ENCODE measurements at places on chromosomes 7 and 10.

DNA sequence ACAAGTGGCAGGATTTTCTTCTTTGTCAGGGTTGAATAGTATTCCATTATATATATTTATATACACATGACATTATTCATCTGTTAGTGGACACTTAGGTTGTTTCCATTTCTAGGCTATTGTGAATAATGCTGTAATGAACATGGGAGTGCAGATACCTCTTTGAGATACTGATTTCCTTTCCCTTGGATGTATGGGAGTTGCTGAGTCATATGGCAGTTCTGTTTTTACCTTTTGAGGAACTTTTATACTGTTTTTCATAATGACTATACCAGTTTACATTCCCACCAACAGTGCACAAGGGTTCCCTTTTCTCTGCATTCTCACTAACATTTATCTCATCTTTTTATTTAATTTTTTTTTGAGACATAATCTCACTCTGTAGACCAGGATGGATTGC, 1.8 kb upstream of the CLCN1 start:
- no peak for DNase-seq

DNA sequence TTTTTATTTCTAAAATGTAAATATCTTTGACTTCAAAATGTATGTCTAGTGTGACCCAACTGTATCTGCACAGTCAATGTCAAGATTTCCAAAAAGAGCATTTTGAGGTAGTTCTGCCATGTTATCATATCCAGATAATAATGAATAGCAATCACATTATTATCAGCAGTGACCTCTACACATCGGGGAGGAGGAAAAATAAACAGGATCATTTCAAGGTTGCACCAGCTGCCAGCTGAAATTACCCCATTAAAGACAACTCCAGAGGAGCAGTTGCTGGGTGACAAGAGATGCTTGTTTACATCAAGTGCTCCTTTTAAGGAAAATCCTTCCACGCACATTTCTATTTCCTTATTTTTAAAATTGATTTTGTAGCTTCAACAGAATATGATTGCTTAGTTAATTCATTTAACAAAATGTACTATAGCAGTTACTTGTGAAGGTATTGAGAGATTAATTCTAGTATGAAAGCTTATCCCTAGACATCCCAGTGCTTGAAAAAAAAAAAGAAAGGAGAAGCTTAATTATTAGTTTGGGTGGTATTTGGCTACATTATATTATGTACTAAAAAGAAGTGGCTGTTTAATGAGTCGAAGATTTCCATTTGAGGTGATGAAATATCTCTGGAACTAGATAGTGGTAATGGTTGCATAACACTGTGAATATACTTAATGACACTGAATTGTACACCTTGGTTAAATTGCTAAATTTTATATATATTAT, 19.3 kb upstream of the SLC35G1 start:
- no peak for DNase-seq

DNA sequence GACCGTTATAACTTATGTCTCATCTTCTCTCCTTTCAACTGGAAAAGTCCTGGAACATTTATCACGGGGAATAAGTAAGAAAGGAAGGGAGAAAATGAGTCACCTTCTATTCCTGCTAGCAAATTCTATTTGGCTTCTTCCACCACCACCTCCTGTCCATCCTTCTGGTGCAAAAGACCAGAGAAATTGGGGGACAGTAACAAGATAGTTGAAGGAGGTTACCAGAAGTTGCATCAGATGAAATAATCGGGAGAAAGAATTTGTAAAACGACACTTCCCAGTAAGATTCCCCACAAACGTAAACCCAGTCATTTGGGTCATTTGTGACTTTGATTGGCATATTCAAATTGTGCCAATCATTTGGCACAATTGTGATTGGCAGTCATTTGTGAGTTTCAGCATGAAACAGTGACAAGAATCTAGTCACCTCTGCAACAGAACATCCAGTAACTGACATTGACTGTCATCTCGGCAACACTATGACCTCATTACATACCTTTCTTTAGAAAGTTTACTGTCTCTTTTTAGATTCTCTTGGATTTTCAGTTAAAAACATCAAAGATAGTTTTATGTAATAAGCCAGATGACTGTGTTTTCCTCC, 51.3 kb upstream of the PIK3CG start:
- no peak for DNase-seq

GRCh38 chr10:102133373-102134195, 744 bp downstream of the PPRC1 start:
- no peak for DNase-seq

DNA sequence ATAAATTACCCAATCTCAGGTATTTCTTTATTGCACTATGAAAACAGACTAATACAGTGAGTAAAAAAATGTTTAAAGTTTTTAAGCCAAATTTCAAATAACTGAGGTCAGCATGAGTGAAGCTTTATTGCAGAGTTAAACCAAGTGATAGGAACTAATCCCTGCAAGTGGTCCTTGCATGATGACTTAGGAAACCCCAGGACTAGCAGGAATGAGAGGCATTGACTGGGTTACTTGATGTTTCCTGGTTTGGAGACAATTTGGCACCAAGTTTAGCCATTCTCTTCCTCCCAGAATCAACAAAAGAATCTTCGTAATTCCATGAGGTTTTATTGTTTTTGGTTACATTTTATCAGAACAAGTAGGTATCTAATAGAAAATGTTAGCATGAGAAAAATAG, 194.2 kb downstream of the BICC1 start:
- DNase-seq = no peak

GRCh38 chr7:149735779-149736477, 37.5 kb downstream of the ZNF467 start:
- no peak for DNase-seq

DNA sequence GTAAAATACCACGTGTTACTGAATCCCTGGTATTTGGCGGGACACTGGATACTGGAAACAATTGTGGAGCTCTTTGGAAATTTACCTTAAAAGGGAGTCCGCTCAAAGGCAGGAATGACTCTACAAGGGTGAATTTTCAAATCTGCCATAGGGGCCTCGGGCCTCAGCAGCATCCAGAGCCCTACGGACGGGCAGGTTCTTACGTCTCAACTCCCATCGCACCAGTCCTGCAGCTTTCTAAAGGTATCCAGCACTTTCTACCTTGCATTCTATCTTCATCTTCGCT, 248 bp downstream of the PSPH start:
- DNase-seq = no peak

DNA sequence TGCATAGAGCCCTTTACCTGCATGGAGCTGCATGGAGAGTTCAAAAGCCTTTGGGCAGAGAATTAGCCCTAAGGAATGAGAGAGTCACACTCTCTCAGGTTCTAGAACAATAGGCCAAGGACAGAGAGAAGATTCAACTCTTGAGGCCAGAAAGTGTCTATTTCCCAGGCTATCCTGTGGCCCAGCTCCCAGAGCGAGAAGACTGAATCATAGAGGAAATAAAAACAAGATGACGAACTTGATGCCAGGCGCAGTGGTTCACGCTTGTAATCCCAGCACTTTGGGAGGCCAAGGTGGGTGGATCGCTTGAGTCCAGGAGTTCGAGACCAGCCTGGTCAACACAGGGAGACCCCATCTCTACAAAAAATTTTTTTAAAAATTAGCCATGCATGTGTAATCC, 18.3 kb upstream of the PODXL start:
- DNase-seq = no peak

GRCh38 chr7:134842062-134842461, 62.6 kb downstream of the CALD1 start:
- DNase-seq = no peak

DNA sequence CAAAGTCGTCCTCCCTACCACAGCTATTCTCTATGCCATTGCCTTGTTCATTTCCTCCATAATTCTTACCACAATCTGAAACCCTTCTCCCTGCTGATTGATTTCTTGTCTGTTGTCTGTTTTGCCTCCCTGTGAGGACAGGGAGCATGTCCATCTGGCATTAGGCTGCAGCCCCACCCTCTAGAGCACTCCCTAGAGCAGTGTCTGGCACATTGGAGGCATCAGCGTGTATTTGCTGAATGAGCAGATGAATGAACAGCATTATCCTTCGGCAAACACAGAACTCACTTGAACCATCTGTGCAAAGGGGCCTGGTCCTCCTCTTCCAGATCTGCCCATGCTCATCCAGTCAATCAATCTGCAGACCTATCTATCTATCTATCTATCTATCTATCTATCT, 5.1 kb upstream of the DMBT1 start:
- DNase-seq = no peak

DNA sequence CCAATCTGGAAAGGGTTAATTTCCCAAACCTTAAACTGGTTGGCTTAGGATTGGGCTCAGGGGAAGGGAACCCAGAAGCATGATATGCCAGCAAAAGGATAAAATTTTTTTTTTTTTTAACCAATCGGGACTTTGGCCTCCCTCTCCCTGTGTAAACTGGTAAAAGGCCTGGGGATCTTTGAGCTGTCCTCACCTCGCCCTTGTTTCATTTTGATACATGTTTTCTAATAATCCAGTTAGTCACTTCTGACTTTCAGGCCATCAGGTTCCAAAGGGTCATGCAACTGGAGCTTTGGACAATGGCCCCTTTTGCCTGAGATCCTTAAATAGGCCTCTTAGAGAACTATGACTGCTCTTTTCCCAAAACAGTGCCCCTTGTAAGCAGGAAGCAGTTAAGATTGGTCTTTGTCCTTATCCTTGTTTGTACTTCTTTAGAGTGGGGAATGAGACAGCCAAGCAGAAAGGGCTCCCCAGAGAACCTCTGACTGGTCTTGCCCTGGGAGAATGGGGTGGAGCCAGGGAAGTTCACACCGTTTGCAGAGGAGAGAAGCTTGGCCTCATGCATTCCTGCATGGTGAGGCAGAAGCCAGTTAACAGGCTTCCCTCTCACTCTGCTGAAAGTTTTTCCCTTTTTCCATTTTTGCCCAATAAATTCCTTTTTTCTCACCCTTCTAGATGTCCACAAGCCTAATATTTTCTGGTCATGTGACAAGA, 424.2 kb upstream of the CNTNAP2 start:
- DNase-seq = no peak

DNA sequence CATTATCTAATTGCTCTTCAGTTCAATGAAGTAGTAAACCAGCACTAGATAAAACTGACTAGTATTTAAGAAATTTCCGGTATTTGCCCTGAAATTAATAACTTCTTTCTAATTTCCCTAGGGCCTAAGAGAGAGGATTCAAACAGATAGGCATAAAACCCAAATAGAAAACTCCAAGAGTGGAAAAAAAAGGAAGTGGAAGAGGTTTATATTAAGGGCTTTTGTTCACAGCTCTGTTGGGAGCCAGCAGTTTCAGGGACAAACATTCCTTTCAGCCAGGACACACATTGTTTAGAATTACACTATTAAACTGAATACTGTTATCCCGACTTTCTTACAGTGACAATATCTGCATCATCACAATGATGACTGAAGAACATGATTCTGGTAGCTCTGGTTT, 3.6 kb downstream of the ODAD2 start:
- no peak for DNase-seq

DNA sequence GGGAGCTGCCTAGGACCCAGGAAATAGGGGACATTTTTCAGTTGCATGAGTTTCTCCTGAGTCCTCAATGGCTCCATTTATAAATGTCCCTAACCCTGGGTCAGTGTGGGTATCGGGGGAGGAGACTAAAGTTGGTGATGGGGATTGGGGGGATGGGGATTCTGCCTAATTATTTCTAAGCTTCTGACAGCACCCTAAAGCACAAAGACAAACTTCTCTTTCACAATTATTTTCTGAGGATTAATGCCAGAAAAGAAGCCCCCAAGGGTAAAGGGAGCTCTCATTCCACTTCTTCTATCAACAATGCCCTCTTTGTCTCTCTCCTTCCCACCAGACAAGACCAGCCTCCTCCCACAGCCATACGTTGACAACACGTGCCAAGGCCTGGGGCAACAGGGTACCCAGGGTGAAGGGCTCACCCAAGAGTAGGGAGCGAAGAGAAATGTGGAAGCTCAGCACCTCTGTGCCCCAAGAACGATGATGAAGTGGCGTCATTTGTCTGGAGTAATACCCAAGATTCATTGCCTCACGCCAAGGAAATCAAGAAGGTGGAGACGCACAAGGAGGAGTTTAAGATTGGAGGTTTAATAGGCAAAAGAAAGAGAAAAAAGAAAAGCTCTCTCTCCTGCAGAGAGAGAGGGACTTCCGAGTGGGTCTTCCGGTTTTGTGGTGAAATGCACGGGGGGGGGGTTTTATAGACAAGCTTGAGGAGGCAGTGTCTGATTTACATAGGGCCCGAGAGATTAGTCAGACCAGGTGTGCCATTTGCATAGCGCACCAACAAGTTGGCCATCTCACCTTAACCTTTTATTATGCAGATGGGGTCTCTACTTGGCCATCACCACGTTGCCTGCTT, 14.4 kb upstream of the GJC3 start:
- no peak for DNase-seq

- DNase-seq = no peak
Measured at GRCh38 chr7:43211693-43212092, 99.2 kb downstream of the HECW1 start.

- DNase-seq = no peak
Measured at GRCh38 chr7:69651101-69651590, 52.9 kb downstream of the AUTS2 start.

GRCh38 chr10:6221971-6222751, 19.4 kb downstream of the PFKFB3 start:
- DNase-seq = no peak

DNA sequence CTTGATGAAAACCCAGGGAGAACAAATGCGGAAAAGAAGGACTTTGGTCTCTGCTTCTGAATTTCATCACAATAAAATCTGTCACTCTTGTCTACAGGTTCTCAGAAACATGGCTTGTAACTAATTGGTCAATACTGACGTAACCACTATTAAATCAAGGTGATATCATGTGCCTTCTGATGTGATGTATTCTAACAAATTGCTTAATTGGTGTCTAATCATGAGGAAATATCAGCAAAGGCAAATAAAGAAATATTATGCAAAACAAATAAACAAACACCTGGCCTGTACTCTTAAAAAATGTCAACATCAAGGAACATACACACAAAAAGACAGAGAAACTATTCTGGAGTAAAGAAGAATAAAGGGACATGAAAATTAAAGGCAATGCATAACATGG, 1165.0 kb downstream of the NXPH1 start:
- no peak for DNase-seq

- no peak for DNase-seq
Measured at GRCh38 chr10:13788711-13789447, 202.1 kb downstream of the PRPF18 start.

GRCh38 chr10:123442901-123443300, 223.3 kb upstream of the GPR26 start:
- no peak for DNase-seq

DNA sequence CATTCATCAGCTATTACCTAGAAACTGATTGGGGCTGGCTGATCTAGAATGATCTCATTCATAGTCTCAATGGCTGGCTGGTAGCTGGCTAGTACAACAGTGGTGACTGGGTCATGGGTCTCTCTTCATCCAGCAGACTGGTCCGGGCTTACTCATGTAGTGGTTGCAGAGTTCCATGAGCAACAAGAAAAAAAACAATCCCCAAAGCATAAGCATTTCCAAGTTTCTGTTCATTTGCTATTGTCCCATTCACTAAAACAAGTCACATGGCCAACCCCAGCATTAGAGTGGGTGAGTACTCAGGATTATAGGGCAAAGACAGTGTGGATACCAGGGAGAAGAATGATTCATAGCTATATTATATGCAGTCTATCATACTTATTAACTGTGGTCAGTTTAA, 85.2 kb upstream of the SEMA3C start:
- DNase-seq = no peak

GRCh38 chr7:27112955-27113949, 10.8 kb upstream of the HOXA2 start:
- DNase-seq = no peak

Data from KG1 (cell line).